ENCODE measurements at places on chromosomes 7 and 10.
A peak's percentile ranks its signal among the peaks of the same experiment; 100 is the strongest.

GRCh38 chr7:108503112-108504026, 22.6 kb downstream of the PNPLA8 start:
- DNase-seq: peak; percentile 25

DNA sequence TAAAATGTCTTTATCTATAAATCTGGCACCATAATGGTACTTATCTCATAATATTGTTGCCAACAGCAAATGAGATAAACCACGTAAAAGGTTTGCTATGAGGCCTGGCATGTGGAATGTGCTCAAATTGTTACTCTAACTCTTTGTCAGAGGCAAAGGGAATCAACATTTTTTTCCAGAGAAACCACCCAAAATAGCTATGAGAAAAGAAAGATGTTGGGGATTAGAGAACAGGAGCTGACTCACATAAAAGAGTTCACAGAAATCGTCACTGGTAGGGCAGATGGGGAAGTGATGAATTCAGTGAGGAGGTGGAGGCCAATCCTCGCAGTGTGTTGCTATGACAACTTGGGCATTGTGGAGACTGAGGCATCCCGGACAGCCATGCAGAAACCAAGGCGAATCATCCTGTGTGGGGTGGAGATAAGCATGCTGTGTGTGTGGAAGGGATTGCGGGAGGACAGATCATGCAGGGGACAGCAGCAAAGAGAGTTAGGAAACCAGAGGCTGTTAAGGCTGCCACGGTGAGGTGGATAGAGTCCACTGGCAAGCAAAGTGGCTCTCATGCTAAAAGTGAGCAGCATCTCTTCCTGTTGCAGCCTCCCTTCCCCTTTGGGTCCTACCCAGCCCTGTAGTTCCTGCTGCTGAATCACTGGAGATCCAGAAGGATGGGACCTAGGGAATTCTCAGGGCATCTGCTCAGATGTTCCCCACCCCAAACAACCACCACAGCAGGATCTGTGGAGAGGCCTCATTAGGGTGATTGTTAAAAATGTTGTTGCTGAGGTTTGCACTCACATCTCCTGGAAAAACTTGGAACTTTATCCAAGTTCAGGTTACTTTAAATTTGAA, 103.9 kb downstream of the CUBN start:
- no peak for DNase-seq

GRCh38 chr7:48847917-48848316, 76.4 kb upstream of the CDC14C start:
- no peak for DNase-seq

DNA sequence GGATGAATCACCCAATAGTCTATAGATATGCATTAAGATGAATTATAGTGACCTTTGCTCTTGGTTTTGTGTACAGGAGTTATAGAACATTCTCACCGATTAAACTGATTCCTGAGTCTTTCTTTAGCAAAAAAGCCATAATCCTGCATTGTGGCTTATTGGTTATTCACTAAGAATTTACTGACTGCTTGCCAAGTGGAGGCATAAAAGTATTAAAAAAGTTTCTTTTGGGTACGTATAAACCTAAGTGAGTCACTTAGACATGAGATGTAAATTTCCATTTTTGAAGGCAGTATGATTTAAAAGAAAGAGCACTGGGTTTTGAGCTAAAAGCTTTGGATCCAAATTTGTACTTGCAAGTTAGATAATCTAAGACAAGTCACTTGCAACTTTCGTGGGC, 100.7 kb downstream of the CDK6 start:
- no peak for DNase-seq

- DNase-seq: no peak
These were observed 36.0 kb downstream of the DPYSL4 start for GRCh38 chr10:132222726-132223125.

All from cerebellar cortex (tissue), 1 donor.